Parietal lobe (tissue), 2 donors: ENCODE measurements at places on chromosomes 12 and 14. TPM values are rescaled to one million over a fixed set of nuclear protein-coding genes. Genes with fewer than 3 reads are reported as not detected.

ADAM21 gene
- not detected for total RNA-seq

KIF26A gene
- total RNA-seq = 17.8 TPM

POLE2 gene
- total RNA-seq = 9.4 TPM

LRTM2 gene
- total RNA-seq = 8.1 TPM

MSI1 gene
- 15.0 TPM for total RNA-seq

CATSPERB gene
- 0.63 TPM for total RNA-seq

EML5 gene
- 25.0 TPM for total RNA-seq

TCTN2 gene
- 33.5 TPM for total RNA-seq

OR4K5 gene
- not detected for total RNA-seq

TMTC1 gene
- 38.2 TPM for total RNA-seq

LTA4H gene
- total RNA-seq = 35.1 TPM

OR10A7 gene
- total RNA-seq = not detected

KLHL33 gene
- under 0.01 TPM for total RNA-seq

FAM90A1 gene
- not detected for total RNA-seq

GPR135 gene
- total RNA-seq = 19.1 TPM

LMO3 gene
- 492 TPM for total RNA-seq

ARHGEF25 gene
- total RNA-seq = 40.7 TPM

MGP gene
- 1.6 TPM for total RNA-seq

TEX22 gene
- 0.94 TPM for total RNA-seq

REM2 gene
- total RNA-seq = 1.9 TPM

MYL2 gene
- not detected for total RNA-seq

RASSF9 gene
- 0.94 TPM for total RNA-seq

C12orf54 gene
- not detected for total RNA-seq

PAH gene
- not detected for total RNA-seq

SLC25A21 gene
- 1.9 TPM for total RNA-seq

CD69 gene
- not detected for total RNA-seq

RNF212B gene
- total RNA-seq = not detected

GPR33 gene
- total RNA-seq = not detected

SLC38A4 gene
- total RNA-seq = 0.63 TPM

MMP17 gene
- 64.5 TPM for total RNA-seq

GNG2 gene
- total RNA-seq = 342 TPM

CAPZA3 gene
- not detected for total RNA-seq

GPR84 gene
- total RNA-seq = not detected

CNOT2 gene
- 368 TPM for total RNA-seq

CLEC2A gene
- not detected for total RNA-seq

SYNE3 gene
- total RNA-seq = 2.2 TPM

SLC25A47 gene
- total RNA-seq = not detected

LRRC43 gene
- total RNA-seq = not detected

RND1 gene
- total RNA-seq = 29.1 TPM

YEATS4 gene
- total RNA-seq = 27.2 TPM

SLC38A6 gene
- total RNA-seq = 111 TPM

CCDC60 gene
- not detected for total RNA-seq

FRS2 gene
- 83.3 TPM for total RNA-seq

FAR2 gene
- 37.9 TPM for total RNA-seq

TAS2R10 gene
- 15.0 TPM for total RNA-seq

ARID4A gene
- 77.9 TPM for total RNA-seq
